ENCODE measurements at places on chromosomes 5 and 9.

DNA sequence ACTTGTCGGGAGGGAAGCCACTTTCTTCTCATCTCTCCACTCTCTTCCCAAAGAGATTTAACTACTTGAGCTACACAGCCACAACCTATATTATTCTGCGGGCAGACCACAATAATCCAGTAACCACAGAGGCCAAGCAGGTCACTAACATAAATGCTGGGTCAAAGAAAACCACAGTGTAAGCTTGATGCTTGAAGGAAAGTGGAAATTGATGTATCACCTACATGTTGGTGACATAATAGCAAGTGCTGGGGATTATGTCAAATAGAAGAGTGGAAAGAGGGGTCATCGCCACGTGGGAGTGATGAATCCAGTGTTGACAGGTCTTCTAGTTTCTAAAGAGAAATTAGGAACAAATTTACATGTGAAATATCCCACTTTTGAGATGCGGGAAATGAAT, 40.9 kb downstream of the RFK start:
- DNase-seq, result no peak

DNA sequence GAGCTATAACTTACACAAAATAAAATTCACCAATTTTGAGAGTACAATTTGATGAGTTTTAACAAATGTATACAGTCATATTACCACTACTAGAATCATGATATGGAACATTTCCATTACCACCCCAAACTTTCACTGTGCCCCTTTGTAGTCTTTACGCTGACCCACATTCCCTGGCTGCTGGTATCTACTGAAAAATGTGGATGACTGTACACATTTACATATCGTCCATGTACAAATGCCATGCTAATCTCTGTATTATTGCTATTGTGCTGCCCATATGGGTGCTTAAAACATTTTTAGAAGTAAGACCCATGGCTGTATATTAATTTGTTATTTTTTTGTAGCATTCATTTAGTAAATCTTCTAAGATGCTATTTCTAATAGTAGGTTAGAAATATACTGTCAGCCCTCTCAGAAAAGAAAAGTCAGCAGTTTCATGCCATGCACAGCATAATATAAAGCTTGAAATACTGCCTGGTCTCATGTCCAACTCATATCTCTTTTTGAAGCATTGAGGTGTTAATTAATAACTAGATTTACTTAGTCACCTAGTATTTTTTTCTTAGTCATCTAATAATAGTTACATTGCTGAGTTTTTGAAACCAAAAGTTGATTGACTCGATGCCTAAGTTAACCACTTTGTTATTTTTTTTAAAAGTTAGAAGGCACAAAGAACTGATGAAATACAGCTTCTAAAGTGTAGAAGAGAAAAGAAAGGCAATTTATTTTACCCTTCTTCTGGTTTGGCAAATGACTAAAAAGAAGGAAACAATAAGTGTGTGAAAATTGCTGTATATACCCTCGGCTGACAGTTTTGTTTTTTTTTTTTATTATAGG, 188.3 kb upstream of the MEF2C start:
- no peak for DNase-seq

GRCh38 chr5:130975847-130976246, 189.2 kb downstream of the HINT1 start:
- no peak for DNase-seq

GRCh38 chr5:219460-219863, 1.3 kb downstream of the SDHA start:
- no peak for DNase-seq

GRCh38 chr9:88015606-88016005, 41.3 kb upstream of the CDK20 start:
- DNase-seq, result no peak

GRCh38 chr5:5497152-5497788, 74.8 kb downstream of the ICE1 start:
- no peak for DNase-seq

DNA sequence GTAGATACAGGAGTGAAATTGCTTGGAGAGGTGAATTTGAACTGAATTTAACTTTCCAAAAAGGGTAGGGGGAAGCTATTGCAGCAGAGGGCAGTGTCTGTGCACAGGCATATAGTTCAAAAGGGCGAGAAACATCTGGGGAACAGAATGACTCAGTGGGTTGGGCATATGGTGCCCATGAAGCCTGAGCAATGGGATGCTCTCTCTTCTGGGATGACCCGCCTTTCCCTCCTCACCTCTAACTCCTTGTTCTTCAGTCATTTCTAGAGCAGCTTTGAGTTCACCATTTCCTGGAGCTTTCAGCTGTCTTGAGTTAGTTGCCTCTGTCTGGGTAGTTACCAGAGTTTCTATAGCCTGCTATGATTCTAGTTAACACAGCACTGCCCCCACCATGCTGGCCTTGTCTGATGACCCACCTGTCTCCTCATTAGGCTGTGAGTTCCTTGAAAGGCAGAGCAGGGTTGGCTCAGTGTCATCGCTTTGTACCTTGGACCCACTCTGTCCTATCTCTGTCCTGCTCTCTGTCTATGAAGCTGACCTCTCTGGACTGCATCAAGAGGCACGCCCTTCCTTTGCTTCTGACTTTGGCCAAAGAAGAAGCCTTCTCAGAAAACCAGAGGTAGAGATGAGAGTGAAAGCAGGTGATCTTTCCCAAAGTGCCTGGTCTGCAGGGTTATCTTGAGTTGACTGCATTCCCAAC, 299.6 kb upstream of the KLF4 start:
- no peak for DNase-seq

DNA sequence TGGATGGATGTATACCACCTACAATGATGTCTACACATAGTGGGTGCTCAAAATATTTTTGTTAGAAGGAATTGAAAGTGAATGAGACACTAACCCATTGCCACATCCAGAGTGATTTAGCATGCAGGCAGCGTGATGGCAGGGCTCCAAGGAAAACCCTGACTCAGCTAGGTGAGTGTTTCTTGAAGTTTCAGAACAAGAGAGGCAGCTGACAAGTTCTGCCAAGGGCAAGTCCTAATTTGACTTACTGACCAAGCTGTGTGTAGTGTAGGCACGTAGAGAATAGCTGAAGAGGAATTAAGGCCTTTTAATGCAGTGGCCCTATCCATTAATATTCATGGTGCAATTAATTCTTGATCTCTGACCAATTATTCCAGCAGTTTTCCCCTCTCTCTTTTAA, 107.8 kb upstream of the ATP10B start:
- DNase-seq, result no peak

- DNase-seq, result no peak
These were observed 408.7 kb downstream of the TLE4 start for GRCh38 chr9:79980432-79980831.

DNA sequence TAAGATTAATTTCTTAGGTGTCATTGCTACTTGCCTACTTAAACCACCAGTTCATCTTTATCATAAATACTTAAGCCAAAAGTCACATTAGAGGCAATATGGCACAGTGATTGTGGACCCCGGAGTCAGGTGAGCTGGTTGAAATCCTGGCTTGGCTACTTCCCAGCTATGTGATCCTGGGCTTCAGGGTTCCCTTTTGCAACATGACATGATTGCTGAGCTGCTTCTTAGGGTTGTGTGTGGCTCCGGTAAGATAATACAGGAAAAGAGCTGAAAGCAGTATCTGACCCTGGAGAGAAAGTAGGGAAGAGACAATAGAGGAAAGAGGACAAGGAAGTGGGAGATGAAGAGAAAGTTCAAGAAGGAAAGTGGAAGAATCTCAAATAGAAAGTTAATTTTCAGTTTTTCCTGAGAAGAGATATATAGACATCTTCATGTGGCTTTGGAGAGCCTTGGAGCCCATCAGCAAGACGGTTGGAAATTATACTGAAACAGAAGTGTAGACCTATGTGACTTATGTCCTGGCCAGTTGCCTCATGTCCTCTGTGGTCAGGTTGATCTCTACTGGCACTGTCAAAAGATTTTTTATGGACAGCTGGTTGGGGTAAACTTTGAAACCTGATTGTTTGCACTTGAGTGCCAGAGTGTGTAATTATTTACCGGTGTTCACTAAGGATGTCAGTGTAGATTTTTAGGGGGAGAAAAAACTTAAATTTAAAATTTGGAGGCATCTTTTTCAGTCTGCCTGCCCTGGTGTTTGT, 93.2 kb downstream of the GHR start:
- DNase-seq, result no peak

DNA sequence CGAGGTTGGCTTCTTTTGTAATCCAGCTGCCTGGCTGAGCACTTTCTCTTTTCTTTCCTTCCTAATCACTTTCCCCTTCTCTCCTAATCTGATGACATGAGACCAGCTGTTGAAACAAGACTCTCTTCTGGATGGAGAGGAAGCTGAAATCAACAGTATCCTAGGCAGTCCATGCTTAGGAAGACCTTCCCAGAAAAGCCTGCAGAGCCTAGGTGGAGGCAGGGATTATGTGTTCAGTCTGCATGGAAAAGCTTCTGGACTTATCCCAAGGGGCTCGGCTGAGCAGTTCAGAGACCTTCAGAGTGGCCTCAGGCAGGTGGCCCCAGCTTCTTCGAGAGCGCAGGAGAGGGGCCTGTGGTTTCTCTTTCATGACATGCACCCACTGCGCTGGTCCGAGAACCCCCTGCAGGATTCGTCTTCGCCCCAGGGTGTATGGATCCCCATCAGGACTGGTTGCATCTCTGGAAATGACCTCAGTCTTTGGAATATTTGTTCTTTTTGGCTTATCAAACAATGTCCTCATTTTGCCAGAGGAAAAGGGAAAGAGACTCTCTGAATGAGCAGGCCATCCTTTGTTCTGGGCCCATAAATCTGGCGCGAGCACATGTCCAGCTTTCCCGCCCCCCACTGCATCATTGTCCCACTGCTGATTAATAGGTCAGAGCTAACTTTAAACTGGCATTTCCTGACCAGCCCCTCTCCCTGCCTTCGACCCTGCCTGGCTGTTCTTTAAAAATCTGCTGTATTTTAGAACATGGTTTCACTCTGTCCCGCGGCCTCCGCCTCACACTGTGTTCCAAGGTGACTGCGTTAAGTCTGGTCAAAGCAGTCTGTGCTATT, 177.9 kb upstream of the KLF4 start:
- no peak for DNase-seq

GRCh38 chr5:14502294-14502690, 79.3 kb upstream of the OTULINL start:
- no peak for DNase-seq

- no peak for DNase-seq
These were observed 203.8 kb downstream of the TSSK1B start for GRCh38 chr5:113230711-113231652.

GRCh38 chr9:26462751-26463150, 429.9 kb downstream of the CAAP1 start:
- no peak for DNase-seq

DNA sequence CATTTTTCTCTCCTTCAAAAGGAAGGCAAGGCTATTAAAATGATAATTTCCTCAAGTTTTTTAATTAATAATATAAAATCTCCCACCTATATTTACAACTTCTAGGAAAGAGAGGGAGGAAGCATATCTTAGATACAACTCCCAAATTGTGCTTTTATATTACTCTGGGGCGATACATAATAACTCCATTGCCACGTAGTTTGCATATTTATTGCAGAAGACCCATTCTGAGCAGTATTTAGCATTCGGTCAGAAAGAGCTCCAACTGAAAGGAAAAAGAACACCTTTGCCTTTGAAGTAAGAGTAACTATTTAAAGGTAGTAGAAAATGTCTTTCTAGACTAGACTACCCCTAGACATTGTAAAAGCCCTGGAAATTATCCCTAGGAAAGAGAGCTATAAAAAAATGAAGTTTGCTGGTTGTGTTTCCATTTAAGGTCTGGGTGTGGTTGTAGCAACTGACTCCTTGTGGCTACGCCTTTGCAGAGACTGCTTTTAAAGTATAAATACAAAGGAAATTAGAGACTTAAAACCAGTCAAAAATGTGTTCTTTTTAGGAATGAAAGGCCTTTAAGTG, 566.1 kb downstream of the ZNF608 start:
- no peak for DNase-seq

- no peak for DNase-seq
These were observed 2.7 kb upstream of the RAPGEF6 start for GRCh38 chr5:131637694-131638093.

DNA sequence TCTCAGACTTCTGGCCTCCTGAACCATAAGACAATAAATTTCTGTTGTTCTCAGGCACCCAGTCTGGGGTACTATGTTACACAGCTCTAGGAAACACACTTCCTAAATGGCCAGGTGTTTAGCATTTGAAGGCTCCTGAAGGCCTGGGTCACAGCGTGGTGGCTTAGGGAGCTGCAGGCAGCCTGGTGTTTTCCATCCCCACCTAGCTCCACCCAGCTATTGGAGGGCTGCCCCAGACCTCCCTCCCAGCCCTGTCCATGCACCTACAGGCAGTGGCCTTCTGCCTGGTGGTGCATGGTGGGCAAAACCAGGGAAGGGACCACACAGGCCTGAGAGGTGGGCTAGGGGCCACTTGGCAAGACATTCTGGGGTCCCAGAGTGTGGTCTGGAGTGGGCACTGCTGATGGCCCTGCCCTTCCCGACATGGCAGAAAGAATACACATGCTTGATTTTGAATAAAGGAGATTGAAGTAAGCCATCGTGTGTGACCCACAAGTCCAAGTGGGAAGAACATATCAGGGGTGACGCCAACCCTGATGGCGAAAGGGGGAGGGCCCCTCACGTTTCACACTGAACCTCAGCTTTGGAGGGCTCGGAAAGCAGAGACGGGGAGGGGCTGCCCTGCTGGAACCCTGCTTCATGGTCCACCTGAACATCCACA, 1.3 kb upstream of the SUSD3 start:
- no peak for DNase-seq

All from activated CD4-positive, CD25-positive, alpha-beta regulatory T cell (primary cell).